Muscle of back (tissue), 13 donors: ENCODE measurements at places on chromosomes 5 and 9. TPM values are rescaled to one million over a fixed set of nuclear protein-coding genes. Genes with fewer than 3 reads are reported as not detected.

ZBTB43 gene
- polyA plus RNA-seq, result 14.2 TPM

MACIR gene
- polyA plus RNA-seq, result 10.1 TPM

RNF183 gene
- not detected for polyA plus RNA-seq

EGFL7 gene
- 60.8 TPM for polyA plus RNA-seq

TXNDC8 gene
- polyA plus RNA-seq, result not detected

AQP7 gene
- 5.8 TPM for polyA plus RNA-seq

SPINK6 gene
- polyA plus RNA-seq, result not detected

PFN3 gene
- polyA plus RNA-seq, result not detected

EGFLAM gene
- 46.4 TPM for polyA plus RNA-seq

MARVELD2 gene
- 0.25 TPM for polyA plus RNA-seq

FOXD4L4 gene
- 0.26 TPM for polyA plus RNA-seq

PDZD2 gene
- polyA plus RNA-seq, result 8.2 TPM

GRHPR gene
- polyA plus RNA-seq, result 112 TPM

FABP6 gene
- polyA plus RNA-seq, result not detected

UGT3A2 gene
- polyA plus RNA-seq, result 0.36 TPM

MCTP1 gene
- 6.8 TPM for polyA plus RNA-seq

NUTM2F gene
- not detected for polyA plus RNA-seq

GLRA1 gene
- polyA plus RNA-seq, result not detected

OR1L1 gene
- polyA plus RNA-seq, result not detected

ZFP37 gene
- 4.7 TPM for polyA plus RNA-seq

PHYHD1 gene
- 42.1 TPM for polyA plus RNA-seq

SLC34A3 gene
- polyA plus RNA-seq, result 1.4 TPM

TARS1 gene
- polyA plus RNA-seq, result 75.5 TPM

HTR1A gene
- not detected for polyA plus RNA-seq

F2RL1 gene
- 0.33 TPM for polyA plus RNA-seq

SLC12A7 gene
- 13.6 TPM for polyA plus RNA-seq

KCNMB1 gene
- polyA plus RNA-seq, result 0.63 TPM

C9orf152 gene
- 0.08 TPM for polyA plus RNA-seq

GRIA1 gene
- 0.74 TPM for polyA plus RNA-seq

THBS4 gene
- 155 TPM for polyA plus RNA-seq

DHFR gene
- polyA plus RNA-seq, result 45.2 TPM

SLC36A3 gene
- polyA plus RNA-seq, result not detected

SLC1A3 gene
- 29.5 TPM for polyA plus RNA-seq

CCNI2 gene
- 0.40 TPM for polyA plus RNA-seq

DNAI1 gene
- not detected for polyA plus RNA-seq
